Fibroblast of the aortic adventitia (primary cell): ENCODE measurements at places on chromosomes 16 and 17. TPM values are rescaled to one million over a fixed set of nuclear protein-coding genes. Genes with fewer than 3 reads are reported as not detected.

The MGAT5B gene
- total RNA-seq: 0.18 and 0.74 TPM in 2 replicates

The CD300LF gene
- not detected in 2 replicates for total RNA-seq

The PRSS33 gene
- not detected in 2 replicates for total RNA-seq

The KIF2B gene
- total RNA-seq: not detected in 2 replicates

The RRAD gene
- total RNA-seq: 0.72 and 3.8 TPM in 2 replicates

The RHBDL1 gene
- total RNA-seq: 1.6 and 3.2 TPM in 2 replicates

The ZNF207 gene
- 92.6 and 202 TPM in 2 replicates for total RNA-seq

The CTRB1 gene
- total RNA-seq: not detected in 2 replicates

The SP6 gene
- 0.09 TPM in 1 of 2 replicates, not detected in the other for total RNA-seq

The ALOX12B gene
- not detected in 2 replicates for total RNA-seq

The PIP4K2B gene
- 25.2 and 56.8 TPM in 2 replicates for total RNA-seq

The PRSS22 gene
- total RNA-seq: not detected in 2 replicates

The PRKCB gene
- 0.16 TPM in 1 of 2 replicates, not detected in the other for total RNA-seq

The KRTAP4-3 gene
- total RNA-seq: not detected in 2 replicates

The STX1B gene
- total RNA-seq: 2.1 and 2.3 TPM in 2 replicates

The ZNHIT3 gene
- 26.9 and 28.0 TPM in 2 replicates for total RNA-seq

The CACNG3 gene
- not detected in 2 replicates for total RNA-seq

The SKAP1 gene
- not detected in 2 replicates for total RNA-seq

The GRAP gene
- total RNA-seq: under 0.01 TPM in 1 of 2 replicates, not detected in the other

The SOX15 gene
- total RNA-seq: 0.57 and 1.4 TPM in 2 replicates

The PRAC1 gene
- total RNA-seq: not detected in 2 replicates

The VAC14 gene
- total RNA-seq: 29.7 and 30.8 TPM in 2 replicates

The CCL15 gene
- total RNA-seq: not detected in 2 replicates

The FUS gene
- total RNA-seq: 41.3 and 65.3 TPM in 2 replicates

The SPIRE2 gene
- 2.5 and 7.1 TPM in 2 replicates for total RNA-seq

The TBC1D3L gene
- 2.2 and 4.2 TPM in 2 replicates for total RNA-seq

The HASPIN gene
- total RNA-seq: 0.49 and 10.5 TPM in 2 replicates

The TSC2 gene
- total RNA-seq: 58.7 and 145 TPM in 2 replicates

The LGALS3BP gene
- 87.2 and 270 TPM in 2 replicates for total RNA-seq

The CES4A gene
- 2.2 and 4.7 TPM in 2 replicates for total RNA-seq

The SMIM22 gene
- total RNA-seq: not detected in 2 replicates

The PRSS53 gene
- total RNA-seq: 1.6 and 2.8 TPM in 2 replicates

The HOXB4 gene
- total RNA-seq: 3.8 and 7.0 TPM in 2 replicates

The TMEM114 gene
- total RNA-seq: not detected in 2 replicates
